ENCODE measurements at places on chromosomes 5 and 9.
A peak's percentile ranks its signal among the peaks of the same experiment; 100 is the strongest.

DNA sequence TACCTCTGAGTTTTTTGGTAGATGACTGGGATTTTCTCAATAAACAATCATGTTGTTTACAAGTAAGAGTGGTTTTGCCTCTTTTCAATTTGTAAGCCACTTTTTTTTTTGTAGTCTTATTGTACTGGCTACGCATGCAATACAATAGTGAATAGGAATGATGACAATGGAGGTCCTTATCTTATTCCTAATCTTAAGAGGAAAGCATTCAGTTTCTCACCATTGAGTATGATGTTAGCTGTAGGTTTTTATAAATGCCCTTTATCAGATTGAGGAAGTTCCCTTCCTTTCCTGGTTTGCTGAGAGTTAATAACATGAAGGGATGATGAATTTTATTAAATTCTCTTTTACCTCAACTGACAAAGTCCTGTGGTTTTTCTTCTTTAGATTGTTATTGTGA is 155.2 kb downstream of the ADAMTSL1 start:
- no peak for DNase-seq

DNA sequence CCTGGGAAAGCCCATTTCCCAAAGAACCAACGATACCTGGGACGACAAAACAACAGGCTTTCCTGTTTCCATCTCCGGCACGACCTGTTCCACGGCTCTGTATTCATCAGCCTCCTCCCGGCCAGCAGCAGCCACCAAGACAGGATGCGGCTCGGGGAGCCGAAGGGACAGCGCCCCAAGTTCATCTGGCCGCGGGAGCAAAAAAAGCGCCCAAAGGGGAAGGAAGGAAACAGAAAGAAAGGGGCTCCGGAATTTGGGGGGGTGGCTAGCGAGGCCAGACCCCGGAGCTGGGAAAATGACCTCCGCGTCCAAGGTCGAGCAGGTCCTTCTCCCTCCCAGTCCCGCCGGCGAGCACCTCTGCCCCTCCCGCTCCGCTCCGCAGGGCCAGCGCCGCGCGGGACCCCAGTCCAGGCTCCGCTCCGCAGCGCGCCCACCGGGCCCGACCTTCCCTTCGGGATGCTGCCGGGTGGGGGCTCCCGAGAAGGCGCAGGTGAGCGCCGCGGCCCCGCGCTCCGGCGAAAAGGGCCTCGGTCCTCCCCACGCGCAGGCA is 608 bp downstream of the ELOVL7 start:
- no peak for DNase-seq

- no peak for DNase-seq
Measured at GRCh38 chr9:114919611-114920010, 10.8 kb downstream of the TNFSF8 start.

DNA sequence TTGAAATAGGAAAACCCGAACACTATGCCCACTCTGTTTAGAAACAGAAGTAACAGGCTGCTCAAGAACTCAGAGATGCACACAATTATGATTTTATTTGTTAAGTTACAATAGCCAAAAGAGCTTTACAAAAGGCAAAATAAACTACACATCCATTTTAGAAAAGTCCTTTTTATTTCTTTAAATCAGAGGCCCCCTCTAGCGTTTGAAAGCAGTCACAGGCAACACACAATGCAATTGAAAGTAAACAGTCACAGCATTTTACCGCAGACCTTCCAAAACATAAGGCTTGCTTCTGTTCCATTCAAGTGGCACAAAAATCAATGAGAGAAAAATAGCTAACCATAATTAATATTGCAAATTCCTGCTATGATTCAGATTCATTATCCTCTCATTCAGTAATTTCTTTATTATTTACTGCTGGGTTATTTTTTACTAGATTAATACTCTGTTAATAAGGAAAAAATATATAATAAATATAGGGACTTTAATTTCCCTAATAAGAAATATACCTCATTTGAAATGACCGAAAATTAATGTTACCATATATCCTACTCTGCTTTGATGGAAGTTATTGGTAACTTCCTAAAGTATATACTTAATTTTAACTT is 78.3 kb downstream of the CEP120 start:
- DNase-seq: peak; percentile 41

- no peak for DNase-seq
Measured at GRCh38 chr9:69081261-69081660, 45.7 kb downstream of the FXN start.

DNA sequence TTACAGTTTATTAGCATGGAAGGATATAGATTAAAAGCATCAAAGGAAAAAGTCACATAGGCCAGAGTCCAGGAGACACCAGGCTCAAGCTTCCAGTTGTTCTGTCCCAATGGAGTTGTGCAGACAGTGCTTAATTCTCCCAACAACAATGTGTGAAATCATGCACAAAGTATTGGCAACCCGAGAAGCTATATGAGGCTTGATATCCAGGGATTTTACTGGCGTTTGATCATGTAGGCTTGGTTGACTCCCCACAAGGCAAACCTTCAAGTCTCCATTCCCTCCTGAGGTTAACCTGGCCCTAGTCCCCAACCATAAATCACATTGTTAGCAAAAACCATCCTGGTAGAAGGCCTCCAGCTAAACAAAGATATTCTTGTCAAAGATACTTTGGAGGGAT is 141.5 kb downstream of the ADAMTS19 start:
- DNase-seq: no peak

GRCh38 chr5:63794296-63794695 is 167.9 kb downstream of the HTR1A start:
- DNase-seq: no peak

DNA sequence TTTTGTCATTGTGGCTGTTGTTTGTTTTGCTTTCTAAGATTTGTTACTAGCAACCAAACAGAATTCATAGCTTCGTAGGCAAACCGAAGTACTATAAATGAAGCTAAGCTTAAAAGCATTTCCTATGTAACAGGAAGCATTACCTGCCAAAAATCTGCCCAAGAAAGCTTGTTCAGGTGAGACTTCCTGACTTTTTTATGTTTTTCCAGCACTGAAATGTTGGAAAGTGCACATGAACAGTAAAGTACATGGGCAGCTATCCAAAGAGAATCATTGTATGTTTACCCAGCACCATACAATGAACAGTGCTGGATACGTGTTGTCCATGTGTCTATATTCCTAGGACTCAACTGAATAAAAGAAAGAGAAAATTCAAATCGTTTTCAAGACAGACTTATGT is 247.1 kb downstream of the NFIB start:
- no peak for DNase-seq

GRCh38 chr5:100992354-100992753 is 89.3 kb upstream of the ST8SIA4 start:
- no peak for DNase-seq

DNA sequence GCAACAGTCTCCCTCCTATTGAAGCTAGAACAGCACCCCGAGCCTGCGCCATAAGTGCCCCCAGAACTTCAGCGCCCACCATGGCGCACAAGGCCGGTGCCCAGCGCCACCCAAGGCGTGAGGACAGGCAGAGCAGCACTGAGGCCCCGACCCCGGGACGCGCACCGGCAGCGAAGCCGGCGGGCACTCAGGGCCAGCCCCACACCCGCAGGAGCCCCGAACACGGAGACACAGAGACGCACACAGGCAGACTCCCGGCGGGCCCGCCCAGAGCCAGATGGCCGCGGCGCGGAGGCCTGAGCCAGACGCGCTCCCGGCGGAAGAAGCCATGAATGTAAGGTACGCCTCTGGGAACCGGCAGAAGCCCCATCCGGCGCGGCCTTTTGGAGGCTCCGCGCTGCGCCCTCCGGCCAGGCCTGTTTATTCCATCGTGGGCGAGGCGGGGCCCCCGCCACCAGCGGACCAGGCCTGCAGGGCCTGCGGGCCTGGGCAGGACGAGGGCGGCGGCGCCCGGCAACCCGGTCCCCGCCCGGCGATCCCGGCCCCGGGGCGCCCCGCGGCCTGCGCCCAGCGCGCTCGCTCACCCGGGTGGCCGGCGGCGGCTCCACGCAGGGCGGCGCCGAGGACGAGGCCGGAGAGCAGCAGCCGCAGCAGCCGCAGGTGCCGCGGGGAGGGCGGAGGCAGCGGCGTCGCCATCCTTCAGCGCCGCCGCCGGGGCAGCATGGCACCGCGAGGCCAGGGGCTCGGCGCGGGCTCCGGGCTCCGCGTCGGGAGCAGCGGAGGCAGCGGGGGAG is 486 bp downstream of the NPDC1 start:
- peak; percentile 62 for DNase-seq

GRCh38 chr5:3092664-3093063 is 341.2 kb upstream of the IRX2 start:
- no peak for DNase-seq

- DNase-seq: peak; percentile 49
Measured at GRCh38 chr5:53253421-53253871, 143.9 kb upstream of the MOCS2 start.

Data from AG08395 (cell line).